ENCODE measurements at places on chromosomes 6 and 20.
A peak's percentile ranks its signal among the peaks of the same experiment; 100 is the strongest.

- DNase-seq = no peak
These were observed 81.8 kb upstream of the CNKSR3 start for GRCh38 chr6:154592199-154592860.

DNA sequence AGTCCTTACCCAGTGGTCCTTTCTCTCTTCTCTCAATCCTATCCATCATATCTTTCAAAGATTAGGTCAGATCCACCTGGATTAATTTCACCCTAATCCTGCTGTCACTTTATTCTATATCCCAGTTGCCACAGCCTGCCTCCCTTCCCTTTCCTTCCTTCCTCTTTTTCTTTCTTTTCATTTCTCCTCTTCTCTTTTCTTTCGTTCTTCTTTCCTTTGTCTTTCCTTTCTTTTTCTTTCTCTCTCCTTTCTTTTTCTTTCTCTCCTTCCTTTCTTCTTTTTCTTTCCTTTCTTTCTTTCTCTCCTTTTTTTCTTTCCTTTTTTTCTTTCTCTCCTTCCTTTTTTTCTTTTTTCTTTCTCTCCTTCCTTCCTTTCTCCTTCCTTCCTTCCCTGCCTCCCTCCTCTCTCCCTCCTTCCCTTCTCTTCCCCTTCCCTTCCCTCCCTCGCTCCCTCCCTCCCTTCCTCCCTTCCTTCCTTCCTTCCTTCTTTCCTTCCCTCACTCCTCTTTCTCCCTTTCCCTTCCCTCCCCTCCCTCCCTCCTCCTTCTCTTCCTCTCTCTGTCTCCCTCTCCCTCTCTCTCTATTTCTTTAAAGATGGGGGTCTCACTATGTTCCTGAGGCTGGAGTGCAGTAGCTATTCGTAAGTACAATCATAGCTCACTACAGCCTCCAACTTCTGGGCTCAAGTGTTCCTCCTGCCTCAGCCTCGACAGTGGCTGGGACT, 15.1 kb upstream of the RPN2 start:
- DNase-seq = no peak

DNA sequence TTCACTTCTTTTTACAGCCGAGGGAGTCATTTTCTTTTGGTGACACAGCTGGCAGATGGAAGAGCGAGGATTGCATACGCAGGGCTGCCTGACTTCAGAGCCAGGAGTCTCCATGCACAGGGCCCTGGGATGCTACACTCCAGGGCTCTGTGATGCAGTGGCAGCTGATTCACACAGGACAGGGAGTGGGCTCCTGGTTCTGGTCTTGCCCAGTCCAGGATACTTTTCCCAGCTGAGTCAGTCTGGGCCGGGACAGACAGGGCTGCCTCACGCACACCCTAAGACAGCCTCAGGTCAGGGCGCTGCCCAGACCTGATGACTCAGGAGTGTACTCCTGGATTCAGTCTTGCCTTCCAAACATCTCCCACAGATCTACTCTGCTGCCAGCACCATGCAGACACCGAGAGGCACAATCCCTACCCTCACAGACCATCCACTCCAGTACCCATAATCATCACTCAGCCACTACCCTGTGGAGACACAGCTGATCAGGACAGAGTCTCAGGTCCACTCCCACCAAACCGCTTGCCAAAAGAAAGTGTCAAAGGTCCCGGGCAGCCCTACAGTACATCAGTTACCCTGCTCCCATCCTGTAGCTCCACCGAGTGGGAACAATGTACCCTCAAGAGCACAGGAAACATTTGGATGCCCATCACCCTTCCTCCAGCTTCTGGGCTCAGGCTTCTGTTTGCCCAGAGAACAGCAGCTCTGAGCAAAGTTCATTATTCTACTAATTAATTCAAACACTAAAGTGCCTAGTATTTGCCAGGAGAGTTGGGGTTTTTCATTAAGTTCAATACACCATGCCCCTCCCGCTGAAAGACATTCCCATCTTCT, 11.5 kb downstream of the SDC4 start:
- DNase-seq = peak; percentile 75

DNA sequence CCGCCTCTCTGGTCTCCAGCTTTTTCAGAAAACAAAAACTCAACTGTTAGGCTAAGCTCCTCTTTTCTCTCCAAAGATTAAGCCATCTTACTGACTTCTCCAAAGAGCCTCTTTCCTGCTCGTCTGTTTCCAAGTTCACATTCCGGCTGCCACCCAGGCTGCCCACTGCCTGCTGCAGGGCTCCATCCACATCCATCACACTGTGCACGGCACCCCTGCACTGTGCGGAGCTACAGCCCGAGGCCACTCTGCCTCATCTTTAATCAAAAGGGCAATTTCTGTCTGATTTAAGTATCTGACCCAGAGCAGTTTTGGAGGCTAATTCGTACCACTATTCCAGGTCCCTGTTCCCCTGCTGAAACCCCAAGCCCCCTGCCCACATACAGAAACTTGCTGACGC, 141.6 kb upstream of the ARMC2 start:
- DNase-seq = no peak

GRCh38 chr6:166954118-166954713, 2.1 kb downstream of the RNASET2 start:
- DNase-seq = no peak

DNA sequence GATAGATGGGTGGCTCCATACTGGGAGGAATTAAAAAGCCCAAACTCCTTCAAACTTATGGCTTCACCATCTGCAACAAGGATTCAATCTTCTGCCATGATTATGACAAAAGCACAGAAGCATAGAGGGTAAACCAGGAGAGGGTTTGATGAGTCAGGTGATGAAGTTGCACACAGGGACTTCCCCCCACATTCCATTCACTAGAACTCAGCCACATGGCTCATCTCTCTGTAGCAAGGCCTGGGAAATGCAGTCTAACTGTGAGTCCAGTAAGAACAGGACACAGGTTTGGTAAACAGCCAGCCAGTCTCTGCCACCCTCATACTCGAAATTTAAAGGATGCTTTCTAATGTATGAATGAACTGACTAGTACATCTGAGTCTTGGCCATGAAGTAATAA, 142.9 kb downstream of the HIVEP2 start:
- DNase-seq = peak; percentile 97

- no peak for DNase-seq
These were observed 45.5 kb downstream of the LRFN2 start for GRCh38 chr6:40541556-40542174.
